T follicular helper cell (primary cell): ENCODE measurements at places on chromosomes 16 and 17.
A peak's percentile ranks its signal among the peaks of the same experiment; 100 is the strongest.

GRCh38 chr16:73191660-73192046 lies 143.7 kb upstream of the ZFHX3 start:
- no peak for DNase-seq

DNA sequence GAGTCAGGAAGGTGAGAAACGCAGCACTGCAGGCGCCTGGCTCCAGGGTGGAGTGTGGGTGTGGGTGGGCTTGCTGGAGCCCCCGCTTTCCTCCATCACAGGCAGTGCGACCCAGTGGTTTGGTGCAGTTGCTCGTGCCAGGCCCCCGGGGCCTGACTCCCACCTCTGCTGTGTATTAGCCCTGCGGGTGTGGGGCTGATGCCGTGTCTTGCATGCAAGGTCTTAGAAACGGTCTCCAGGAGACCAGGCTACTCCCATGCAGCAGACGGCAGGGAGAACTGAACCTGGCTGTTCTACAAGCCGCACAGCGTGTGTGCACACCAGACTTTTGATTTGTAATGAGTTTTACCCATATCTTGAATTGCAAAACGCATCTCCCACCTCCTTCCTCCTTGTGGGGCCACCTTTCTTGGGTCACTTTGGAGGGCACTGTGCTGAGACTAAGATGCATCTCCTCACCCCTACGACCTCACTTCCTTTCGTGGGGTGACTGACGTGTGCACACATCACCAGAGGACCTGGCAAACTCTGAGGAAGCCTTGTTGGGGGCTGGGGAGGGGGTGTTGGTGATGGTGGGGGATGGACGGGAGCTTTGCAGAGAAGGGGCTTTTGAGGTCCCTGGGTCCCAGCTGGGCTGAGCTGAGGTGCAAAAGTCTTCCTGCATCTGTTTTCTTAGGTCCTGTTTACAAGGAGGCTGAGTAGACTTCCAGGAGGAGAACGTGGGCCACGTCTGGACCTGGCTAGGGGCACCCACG lies 101.8 kb upstream of the TNRC6C start:
- no peak for DNase-seq

GRCh38 chr17:37207103-37207502 lies 168.7 kb upstream of the C17orf78 start:
- DNase-seq = no peak

GRCh38 chr16:82991410-82991809 lies 364.6 kb downstream of the CDH13 start:
- no peak for DNase-seq

GRCh38 chr16:9047689-9048301 lies 43.6 kb upstream of the HAPSTR1 start:
- DNase-seq = no peak

GRCh38 chr17:28667870-28668269 lies 5.9 kb downstream of the SUPT6H start:
- DNase-seq = no peak

DNA sequence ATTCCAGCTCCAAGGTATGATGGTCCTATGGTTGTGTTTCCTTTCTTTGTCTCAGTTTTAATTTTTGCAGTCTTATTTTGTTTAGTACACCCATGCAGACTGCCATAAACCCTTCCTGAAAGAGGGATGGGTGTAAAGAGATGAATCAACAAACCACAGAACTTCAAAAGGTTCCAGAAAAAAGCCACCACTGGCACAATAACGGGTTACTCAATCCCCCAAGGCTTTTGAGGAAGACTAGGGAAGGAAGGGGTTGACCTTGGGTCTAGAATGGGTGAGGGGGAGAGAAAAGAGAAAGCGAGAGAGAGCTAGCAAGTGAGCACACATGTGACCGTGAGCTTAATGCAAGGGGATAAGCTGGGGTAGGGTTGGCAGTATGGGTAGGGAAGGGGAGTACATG lies 168.1 kb downstream of the XYLT1 start:
- no peak for DNase-seq

- DNase-seq = no peak
Observed at GRCh38 chr16:48870141-48870540, 260.2 kb upstream of the N4BP1 start.

- no peak for DNase-seq
Observed at GRCh38 chr16:17395849-17396480, 74.8 kb downstream of the XYLT1 start.

GRCh38 chr16:29994600-29995323 lies 655 bp downstream of the HIRIP3 start:
- DNase-seq = no peak

DNA sequence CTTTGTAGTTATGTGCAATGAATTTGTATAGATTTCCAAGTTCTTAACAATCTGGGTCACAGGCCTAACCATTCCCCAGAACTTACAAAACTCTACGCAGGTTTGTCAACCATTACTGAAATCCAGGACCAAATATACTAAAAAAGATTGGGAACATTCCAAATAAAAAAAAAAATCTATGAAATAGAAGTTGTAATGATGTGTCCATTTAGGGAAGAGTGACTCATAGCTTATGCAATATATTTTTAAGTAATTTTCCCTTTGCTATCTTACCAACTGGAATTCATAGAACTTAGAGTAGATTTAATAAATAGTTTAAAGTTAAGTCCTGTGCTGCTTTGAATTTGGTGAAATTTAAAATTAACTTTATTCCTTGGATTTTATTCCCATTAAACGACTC lies 393.2 kb downstream of the PMP22 start:
- no peak for DNase-seq

DNA sequence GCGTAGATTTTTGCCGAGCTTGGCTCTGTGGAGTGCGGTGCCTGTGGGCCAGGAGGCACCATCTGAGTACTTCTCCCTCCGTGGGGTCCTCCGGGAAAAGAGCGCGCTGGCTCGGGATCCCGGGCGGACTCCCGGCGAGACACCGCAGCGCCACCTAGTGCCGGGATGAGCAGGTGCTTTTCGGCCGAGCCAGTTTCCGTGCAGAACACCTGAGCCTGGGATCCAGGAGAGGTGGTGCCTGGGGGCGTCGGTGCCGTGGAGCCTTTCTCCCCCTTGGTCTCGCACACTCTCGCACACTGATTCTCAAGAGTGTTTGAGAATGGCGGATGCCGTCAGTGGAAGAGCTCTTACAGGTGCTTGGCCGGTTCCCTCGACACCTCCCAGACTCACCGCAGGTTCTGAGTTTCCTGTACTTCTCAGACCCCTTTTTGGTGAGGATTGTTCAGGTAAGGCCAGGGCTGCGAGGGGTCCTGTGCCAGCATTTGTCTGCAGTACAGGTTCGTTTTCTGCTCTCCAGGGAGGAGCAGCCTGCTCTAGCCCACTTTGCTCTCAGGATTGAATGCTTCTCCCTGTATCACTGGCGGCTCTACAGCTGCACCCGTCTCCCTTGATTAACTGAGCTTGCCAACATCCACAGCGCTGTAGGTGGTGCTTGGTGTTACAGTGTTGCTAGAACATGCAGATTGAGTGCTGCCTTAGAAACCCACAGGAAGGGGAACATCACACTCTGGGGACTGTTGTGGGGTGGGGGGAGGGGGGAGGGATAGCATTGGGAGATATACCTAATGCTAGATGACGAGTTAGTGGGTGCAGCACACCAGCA lies 23.3 kb downstream of the TBCD start:
- DNase-seq = no peak

GRCh38 chr16:78045865-78046581 lies 23.7 kb downstream of the CLEC3A start:
- no peak for DNase-seq

GRCh38 chr16:65480281-65481091 lies 358.6 kb upstream of the CDH11 start:
- no peak for DNase-seq

DNA sequence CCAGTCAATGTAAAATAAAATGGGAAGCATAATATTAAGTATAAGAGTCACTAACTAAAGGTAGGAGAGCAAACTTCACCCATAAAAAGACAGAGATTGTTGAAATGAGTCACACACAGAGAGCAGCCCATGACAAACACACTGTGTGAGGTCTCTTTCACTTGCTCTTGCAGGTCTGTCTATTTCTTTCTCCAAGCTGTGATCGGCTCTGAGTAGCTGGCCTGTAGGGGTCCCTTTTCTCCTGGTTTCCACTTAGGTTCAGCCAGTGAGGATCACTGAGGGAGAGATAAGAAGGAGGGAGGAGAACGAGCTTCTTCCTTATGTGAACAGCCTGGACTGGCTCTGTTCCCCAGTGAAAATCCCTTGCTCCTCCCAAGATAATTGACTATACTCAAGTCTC lies 133.7 kb upstream of the HS3ST3A1 start:
- DNase-seq = no peak

- no peak for DNase-seq
Observed at GRCh38 chr16:71771571-71771970, 37.1 kb downstream of the AP1G1 start.

GRCh38 chr16:1002399-1003166 lies 21.0 kb downstream of the SOX8 start:
- peak; percentile 24 for DNase-seq

GRCh38 chr17:36532435-36532975 lies 2.2 kb downstream of the MYO19 start:
- no peak for DNase-seq

- DNase-seq = no peak
Observed at GRCh38 chr17:58382108-58382871, 30.3 kb upstream of the SUPT4H1 start.

DNA sequence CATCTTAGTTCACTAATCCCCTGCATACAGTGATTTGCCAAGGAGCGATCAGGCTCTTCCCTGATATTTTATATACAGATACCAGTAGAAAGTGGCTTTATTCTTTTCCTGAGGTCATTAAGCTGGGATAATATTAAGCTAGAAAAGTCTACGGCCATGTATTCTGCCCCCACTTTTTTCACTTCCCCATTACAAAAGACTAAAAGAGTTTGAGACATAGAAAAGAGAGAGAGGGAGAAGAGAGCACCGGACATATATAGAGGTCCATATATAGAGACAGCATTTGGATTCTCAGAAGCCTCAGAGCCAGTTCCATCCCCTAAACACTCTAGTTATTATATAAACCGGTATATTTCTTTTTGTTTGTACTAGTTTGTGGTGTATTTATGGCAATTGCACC lies 166.5 kb upstream of the ANKFN1 start:
- no peak for DNase-seq

- no peak for DNase-seq
Observed at GRCh38 chr16:30972872-30973271, 12.1 kb upstream of the HSD3B7 start.

GRCh38 chr17:71963351-71963750 lies 157.5 kb upstream of the SOX9 start:
- DNase-seq = no peak

- no peak for DNase-seq
Observed at GRCh38 chr17:20284022-20284421, 183.3 kb downstream of the LGALS9B start.

- no peak for DNase-seq
Observed at GRCh38 chr17:82283208-82283749, 9.8 kb upstream of the CSNK1D start.

DNA sequence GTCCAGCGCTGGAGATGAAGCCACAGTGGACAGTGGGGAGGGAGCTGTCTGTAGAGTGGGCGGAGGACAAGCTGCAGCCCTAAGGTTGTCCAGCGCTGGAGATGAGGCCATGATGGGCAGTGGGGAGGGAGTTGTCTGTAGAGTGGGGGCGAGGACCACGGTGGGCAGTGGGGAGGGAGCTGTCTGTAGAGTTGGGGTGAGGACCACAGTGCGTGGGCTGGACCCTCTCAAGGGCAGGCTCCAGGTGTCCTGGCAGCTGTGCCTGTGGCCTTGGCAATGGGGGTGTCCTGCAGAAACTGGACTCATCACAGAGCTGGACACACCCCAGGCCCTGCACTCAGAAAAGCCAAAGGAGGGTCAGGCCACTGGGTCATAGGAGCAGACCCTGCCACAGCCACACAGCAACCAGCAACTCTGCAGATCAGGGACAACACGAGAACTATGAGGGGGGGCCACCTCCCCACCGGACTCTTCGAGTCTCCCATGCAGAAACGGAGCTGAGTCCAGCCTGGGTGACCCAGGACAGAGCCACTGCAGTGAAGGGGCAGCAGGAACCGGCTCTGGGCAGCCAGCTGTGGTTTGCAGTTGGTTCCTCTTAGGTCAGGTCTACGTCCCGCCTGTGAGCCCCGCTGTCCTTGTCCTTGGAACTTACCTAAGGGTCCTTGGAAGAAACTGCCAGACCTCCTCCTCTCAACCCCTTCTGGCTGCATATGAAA lies 33.4 kb upstream of the CBFA2T3 start:
- no peak for DNase-seq

DNA sequence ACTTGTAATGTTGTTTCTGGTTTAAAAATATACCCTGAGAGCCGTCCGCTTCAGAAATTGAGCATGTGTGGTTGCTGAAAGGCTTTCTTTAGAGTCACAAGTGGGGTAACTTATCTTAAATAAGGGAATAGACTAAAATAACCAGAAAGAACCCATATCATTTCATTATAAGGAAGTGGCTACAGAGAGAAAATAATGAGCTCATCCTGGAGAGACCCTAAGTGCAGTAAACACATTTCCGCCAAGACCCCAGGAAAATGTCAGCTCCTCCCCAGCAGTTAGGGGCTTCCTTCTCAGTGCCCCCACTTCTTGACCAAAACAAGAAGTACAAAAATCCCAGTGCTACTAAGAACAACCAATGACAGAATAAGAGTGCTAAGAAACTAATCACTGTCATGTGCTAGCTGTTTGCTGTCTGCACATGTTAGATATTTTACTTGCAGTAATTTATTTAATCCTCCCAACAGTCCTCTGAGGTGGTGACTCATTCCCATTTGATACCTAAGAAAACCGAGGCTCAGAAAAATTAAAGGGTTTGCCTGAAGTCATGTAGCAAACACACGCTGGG lies 83.5 kb downstream of the CDYL2 start:
- no peak for DNase-seq

DNA sequence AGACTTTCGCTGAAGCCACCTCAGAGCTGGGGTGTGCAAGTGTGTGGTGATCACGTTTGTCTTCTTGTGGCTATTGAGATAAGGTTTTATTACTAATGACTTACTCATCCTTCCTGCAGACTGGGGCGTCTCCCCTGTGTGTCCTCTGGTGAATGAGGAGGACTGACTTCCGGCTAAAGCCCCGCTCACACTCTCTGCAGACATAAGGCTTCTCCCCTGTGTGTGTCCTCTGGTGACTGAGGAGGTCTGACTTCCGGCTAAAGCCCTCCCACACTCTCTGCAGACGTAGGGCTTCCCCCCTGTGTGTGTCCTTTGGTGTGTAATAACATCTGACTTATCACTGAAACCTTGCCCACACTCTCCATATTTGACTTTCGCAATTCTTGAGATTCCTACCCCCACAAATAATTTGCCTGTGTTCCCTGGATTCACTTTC lies 19.4 kb downstream of the PRDM7 start:
- DNase-seq = no peak

DNA sequence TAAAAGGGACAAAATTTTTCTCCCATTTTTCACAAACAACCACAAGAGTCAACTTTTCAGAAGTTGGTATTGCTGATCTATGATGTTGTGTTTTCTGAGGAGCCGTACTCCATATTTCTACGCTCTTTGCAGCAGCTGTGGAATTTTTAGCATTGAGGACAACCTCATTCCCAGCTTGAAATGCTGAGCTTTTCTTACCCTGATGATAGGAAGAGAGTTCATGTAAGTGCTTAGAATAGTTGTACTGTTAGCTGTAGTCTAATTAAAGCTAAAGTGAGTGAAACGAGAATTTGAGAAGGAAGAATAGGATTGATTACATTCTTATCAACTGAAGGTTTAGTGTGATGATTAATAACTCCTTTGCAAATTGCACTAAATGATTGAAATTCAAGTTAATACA lies 72.3 kb downstream of the NF1 start:
- DNase-seq = no peak

- DNase-seq = no peak
Observed at GRCh38 chr17:27495460-27495859, 39.2 kb downstream of the KSR1 start.
